Ovary (tissue), 10 donors: ENCODE measurements at places on chromosomes 16 and 17. TPM values are rescaled to one million over a fixed set of nuclear protein-coding genes. Genes with fewer than 3 reads are reported as not detected.

Gene ACAP1
- total RNA-seq: 3.6 TPM

Gene KRTAP3-1
- not detected for total RNA-seq

Gene CACNG3
- not detected for total RNA-seq

Gene GP2
- 0.30 TPM for total RNA-seq

Gene GOSR1
- total RNA-seq: 53.9 TPM

Gene CCL17
- total RNA-seq: not detected

Gene MYH13
- total RNA-seq: not detected

Gene ARL5C
- not detected for total RNA-seq

Gene KRTAP4-4
- total RNA-seq: not detected
